ENCODE measurements at places on chromosomes 3 and 15.

DNA sequence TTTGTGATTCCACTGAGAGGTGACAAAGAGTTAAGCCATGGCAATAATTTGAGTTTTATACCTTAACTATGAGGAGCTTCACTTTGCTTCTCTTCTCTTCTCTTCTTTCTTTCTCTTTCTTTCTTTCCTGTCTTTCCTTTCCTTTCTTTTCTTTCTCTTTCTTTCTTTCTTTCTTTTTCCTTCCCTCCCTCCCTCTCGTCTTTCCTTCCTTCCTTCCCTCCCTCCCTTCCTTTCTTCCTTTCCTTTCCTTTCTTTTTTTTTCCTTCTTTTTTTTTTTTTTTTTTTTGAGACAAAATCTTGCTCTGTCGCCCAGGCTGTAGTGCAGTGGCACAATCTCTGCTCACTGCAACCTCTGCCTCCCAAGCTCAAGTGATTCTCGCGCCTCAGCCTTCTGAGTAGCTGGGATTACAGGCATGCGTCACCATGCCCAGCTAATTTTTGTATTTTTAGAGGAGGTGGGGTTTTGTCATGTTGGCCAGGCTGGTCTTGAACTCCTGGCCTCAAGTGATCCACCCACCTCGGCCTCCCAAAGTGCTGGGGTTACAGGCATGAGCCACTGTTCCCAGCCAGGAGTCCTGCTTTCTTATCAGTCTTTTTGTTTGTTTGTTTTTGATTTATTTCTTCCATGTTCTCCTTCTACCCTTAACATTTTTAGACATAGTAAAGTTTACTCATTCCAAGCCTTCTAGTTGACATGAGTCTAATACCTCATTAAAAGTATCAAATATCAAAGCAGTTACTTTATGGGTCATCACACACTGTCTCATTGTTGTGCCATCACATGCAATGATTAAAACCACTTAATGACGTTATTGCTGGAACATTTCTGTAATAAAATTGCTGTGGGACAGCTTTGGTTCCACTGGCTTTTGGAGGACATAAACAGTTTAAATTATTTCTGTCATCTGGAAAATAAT is 29.9 kb downstream of the SLC49A4 start:
- no peak for DNase-seq

DNA sequence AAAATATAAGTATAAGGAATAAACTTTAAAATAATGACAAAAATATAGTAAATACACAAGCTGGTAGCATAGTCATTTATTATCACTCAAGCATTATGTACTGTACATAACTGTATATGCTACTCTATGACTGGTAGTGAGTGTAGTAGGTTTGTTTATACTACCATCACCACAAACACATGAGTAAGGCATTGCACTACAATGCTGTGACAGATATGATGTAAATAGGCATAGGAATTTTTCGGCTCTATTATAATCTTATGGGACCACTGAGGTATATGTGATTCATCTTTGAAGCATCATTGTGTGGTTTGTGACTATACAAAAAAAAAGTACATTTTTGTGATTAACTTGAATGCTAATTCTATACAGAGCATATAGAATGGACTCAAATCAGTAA is 35.3 kb upstream of the FBN1 start:
- no peak for DNase-seq

- DNase-seq: no peak
Measured at GRCh38 chr3:129017484-129017899, 16.4 kb downstream of the EFCC1 start.

DNA sequence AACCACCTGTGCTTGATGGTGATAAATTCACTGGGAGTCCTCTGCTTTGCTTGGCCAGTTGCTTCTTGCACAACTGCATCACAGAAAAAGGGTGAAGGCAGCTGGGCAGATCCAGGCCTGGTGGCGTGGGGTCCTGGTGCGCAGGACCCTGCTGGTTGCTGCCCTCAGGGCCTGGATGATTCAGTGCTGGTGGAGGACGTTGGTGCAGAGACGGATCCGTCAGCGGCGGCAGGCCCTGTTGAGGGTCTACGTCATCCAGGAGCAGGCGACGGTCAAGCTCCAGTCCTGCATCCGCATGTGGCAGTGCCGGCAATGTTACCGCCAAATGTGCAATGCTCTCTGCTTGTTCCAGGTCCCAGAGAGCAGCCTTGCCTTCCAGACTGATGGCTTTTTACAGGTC is 31.1 kb upstream of the IQCF2 start:
- DNase-seq: no peak

GRCh38 chr3:15685927-15686326 is 84.4 kb downstream of the BTD start:
- no peak for DNase-seq

- DNase-seq: no peak
Measured at GRCh38 chr15:74403991-74404563, 29.7 kb downstream of the SEMA7A start.

DNA sequence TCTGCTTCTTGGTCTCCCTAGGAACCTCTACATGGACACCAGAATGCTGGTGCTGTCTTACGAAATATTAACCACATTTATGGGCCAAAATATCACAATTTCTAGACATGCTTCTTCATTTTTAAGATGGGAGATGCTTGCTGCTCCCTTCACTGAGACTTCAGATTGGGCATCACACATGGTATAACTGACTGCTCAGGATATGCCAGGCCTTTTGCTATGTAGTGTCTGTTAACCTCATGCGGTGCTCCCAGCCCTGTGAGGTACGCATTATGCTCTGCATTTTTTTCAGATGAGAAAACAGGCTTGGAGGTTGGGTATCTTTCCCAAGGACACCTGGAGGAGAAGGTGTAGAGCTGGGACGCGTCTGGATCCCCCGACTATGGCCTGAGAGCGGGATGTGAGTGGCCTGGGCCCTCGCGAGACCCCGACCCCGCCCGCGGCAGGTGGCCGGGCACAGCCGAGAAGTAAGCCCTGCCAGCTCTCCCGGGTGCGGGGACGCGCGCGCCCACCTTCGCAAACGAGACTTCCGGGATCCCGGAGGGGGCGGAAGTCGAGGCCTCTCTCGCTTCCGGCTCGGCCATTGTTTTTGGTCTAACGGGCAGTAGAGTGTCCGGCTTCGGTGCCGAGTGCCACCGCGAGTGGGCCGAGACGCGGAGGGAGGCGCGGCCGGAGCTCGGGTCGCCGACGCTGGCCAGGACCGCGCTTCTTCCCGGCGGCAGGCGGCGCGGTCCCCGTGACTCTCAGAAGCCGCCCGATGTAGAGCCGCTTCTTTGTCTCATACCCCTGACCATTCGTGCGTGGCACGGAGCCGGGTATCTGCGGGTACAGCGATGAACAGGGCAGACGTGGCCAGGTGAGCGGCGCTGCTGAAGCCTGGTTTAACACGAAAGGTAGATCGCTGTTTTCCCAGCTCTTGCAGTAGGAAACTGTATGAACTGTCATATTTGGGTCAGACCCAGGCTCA is at the start of gene ZKSCAN7:
ZKSCAN7 (plus strand) TSS at position 568 of the 967 bp plus-strand sequence. CDS start 1,855 bp downstream, outside the sequence.
- peak; percentile 23 for DNase-seq

DNA sequence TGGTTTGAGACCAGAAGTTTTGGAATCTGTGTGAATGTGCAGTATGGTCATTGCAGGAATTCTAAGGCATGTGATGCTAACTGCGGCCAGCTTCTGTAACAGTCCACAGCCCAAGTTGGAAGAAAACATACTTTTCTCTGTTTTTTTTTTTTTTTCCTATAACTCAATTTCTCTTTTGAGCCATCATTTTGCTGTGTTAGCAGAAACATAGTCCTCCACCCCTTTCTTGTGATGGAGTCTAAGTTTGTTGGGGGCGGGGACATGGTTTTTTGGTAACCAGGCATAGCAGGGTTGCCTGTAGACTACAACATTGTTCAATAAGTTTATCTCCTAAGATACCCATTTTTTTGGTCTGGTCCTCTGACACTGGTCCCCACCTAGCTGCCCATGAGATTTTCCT is 223.2 kb upstream of the ONECUT1 start:
- DNase-seq: no peak

GRCh38 chr3:33074217-33075067 is 22.5 kb downstream of the GLB1 start:
- DNase-seq: peak; percentile 76

DNA sequence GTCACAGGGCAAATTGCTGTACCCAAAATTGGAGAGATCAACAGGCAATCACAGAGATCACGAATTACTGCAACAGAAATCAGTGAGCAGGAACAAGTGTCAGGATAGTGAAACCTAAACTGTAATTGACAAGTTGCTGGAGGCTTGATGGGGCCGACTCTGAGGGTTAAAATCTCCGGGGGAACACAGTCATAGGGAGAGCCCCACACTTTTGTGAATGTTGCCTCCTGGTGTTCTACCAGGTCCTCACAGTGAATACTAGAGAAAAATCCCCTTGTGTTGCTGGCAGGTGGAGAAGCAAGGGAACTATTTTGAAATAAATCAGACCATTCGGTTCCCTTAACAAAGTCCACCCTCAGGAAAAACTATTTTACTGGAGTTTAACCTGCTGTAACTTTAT is 697.5 kb upstream of the CBLB start:
- DNase-seq: no peak

GRCh38 chr15:60134609-60135008 is 130.5 kb downstream of the FOXB1 start:
- DNase-seq: no peak

All from H1 (cell line).